CD8-positive, alpha-beta memory T cell (primary cell): ENCODE measurements at places on chromosomes 16 and 17. TPM values are rescaled to one million over a fixed set of nuclear protein-coding genes. Genes with fewer than 3 reads are reported as not detected.

Gene NTN1
- 0.33 TPM for total RNA-seq

Gene OGFOD1
- total RNA-seq, result 91.9 TPM

Gene C17orf113
- 0.15 TPM for total RNA-seq

Gene PARD6A
- 16.7 TPM for total RNA-seq

DNA sequence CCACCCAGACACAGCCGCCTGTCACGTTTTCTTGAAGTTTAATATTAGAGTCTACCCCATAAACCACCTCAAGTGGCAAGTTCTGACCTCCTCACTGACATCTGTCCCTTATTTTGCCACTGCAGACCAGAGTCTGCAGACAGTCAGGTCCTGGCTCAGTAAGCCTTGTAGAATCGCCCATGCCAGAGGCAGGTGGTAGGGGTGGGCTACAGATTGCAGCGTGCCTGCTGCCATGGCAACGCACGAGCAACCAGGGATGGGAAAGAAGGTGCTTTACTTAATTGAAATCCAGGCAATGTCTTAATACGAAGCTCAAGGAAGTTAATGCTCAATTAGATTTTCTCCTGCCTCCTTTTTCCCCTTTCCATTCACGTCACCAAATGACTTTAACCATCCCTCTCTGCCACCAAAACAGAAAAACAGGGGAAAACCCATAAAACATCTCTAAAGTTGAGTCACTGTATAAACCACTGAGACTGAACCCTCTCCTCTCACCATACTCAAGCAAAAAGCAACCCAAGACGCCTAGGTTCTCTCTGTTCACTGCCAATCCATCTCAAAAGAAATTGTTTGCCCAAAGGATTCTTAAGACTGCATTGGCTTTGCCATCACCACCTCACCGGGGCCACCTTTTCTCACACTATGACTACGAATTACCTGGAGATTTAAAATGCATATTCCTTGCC, 228.8 kb downstream of the SLC39A11 start:
- no peak for DNase-seq

DNA sequence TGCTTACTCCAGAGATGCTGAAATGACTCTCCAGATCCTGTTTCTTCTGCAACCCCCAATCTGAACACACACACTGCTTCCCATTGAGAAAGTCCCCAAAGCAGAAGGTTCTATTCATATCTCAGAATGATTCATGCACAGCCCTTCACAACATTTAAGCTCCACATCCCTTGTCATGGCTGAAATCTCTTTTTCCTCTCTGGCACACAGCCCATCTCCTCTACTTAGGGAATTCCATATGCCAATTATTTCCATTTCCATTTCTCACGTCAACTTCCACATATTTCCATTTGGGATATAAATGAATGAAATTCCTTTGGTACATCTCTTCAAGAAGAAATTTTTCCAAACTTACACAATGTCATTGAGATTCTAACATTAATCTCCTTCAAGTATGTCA, 119.6 kb downstream of the CDH11 start:
- DNase-seq, result no peak

DNA sequence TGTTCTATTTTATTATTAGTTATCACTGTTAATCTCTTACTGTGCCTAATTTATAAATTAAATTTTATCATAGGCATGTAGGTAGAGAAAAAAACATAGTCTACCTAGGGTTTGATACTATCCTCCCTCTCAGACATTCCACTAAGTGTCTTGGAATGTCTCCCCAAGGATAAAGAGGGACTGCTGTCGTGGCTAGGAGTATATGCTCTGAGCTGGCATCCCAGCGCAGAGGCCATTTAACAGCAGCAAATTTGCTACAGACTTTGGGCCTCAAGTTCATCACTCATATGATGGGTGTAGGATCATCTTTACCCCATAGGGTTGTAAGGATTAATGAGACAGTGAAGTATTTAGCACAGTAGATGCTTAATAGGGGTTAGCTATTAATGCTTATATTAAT, 56.7 kb downstream of the ZFHX3 start:
- DNase-seq, result no peak

DNA sequence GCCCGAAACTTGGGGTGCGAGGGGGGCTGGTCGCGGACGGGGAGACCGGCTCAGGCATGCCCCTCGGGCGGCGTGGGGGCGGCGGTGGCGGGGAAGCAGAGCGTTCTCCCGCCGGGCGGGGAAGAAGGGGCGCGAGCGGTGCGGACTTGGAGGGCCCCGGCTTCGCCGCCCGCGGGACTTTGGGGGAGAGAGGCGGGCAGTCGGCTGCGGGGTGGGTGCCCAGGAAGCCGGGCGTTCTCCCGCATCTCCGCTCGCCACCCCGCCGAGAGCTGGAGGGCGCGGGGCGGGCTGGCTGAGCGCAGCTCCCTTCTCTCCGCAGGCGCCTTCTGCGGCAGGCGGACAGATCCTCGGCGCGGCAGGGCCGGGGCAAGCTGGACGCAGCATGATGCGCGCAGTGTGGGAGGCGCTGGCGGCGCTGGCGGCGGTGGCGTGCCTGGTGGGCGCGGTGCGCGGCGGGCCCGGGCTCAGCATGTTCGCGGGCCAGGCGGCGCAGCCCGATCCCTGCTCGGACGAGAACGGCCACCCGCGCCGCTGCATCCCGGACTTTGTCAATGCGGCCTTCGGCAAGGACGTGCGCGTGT, 772 bp downstream of the NTN1 start:
- DNase-seq, result no peak

DNA sequence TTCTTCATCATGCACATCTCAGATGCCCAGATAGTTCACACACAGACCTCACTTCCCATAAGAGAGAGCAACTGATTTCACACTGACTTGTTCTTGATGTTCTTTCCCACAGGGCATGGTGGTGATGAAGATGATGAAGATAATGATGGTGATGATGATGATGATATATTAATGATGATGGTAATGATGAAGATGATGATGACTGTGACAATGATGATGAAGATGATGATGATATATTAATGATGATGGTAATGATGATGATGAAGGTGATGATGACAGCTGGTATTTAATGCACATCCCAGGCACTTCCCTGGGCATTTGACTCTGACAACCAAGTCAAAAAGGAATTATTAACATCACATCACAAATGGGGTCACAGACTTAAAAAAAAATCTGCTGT, 225.2 kb downstream of the MAF start:
- DNase-seq, result no peak

- no peak for DNase-seq
Measured at GRCh38 chr16:68283801-68284598, 19.7 kb downstream of the SLC7A6 start.

- DNase-seq, result no peak
Measured at GRCh38 chr16:5015351-5015750, 18.4 kb downstream of the NAGPA start.

DNA sequence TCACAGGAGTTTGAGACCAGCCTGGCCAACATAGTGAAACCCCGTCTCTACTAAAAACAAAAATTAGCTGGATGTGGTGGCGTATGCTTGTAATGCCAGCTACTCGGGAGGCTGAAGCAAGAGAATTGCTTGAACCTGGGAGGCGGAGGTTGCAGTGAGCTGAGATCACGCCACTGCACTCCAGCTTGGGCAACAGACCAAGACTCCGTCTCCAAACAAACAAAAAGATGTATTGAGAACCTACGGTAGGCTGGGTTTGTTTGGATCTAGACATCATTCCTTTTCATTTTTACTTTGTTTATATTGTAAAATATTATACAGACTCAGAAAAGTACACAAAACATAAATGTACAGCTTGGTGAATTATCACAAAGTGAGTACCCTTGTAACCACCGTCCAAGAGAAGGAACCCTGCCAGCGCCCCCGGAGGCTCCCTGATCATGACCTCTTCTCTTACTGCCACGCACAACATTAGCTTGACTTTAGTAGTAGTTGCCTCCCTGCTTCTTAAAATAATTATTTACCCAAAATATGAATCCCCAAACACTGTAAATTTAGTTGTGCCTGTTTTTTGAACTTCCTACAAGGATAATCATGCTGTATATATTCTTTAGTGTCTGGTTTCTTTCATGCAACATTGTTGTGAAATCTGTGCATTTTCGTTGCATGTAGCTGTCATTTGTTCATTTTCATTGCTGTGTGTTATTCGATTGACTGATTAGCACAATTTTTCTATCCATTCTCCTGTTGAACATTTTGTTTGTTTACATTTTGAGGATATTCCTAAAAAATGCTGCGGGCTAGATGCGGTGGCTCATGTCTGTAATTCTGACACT, 56.5 kb downstream of the KSR1 start:
- DNase-seq, result no peak

DNA sequence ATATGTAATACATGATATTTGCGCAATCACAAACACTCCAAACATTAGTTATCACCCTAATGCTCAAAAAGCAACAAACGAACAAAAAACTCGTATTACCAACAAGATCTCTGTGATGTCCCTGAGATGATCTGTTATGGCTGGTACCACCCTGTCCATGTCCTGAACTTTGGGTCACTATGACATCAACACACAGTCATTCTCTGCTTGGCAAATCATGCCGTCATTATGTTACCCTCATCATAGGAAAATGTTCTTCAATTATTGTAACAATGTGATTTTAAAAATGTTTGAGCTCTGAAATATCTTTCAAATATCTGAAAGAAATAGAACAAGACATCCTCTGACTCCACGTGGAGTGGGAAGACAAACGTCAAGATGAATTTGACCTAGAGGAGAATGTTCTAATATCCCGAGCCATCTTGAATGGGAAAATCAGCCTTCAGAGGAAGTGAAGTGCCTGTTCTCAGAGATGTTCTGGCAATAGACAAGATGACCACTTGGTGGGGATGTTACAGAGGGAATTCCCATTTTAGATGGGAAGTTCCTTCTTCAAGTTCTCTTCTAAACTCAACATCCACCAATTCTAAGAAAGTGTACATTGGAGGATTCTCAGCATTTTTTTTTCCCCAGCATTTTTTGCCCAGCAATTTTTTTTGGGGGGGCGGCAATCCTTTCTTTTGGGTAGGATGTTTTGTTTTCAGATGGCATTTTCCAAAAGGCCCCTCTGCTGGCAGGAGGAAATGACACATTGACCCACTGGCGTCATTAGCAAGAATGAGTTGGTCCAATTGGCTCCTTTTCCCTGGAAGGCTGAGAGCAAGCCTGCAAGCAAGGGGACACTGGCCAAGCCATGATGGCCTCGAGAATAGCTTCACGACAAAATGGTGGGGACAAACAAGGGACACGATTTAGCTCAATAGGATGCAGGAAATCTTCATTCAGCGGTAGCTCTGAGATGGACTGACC, 3.7 kb upstream of the HSD17B2 start:
- no peak for DNase-seq

DNA sequence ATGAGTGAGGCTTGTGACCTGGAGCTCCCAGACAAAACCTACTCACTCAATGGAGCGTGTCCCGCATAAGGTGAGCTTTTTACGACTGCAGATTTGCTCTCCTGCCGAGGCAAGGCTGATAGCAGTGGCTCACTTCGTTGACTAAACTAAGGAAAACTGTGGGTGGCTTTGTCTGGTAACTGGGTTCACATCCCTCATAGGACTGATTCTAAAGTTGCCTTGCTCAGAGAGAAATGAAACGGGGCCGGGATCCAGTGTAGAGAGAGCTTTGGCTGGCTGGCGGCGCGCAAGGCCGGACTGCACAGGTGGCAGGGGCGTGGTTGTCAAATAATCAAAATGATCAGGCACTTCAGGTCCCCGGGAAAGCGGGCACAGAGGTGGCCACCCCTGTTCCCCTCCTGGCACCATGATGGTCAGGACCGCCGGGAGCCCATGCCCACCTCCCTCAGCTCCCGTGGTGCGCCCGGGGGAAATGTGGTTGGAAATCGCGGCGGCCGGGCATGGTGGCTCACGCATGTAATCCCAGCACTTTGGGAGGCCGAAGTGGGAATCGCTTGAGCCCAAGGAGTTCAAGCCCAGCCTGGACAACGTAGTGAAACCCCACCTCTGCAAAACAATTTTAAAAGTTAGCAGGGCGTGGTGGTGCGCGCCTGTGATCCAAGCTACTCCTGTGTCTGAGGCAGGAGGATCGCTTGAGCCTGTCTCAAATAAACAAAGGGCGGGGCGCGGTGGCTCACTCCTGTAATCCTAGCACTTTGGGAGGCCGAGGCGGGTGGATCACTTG, 26.6 kb upstream of the OR1F1 start:
- no peak for DNase-seq

DNA sequence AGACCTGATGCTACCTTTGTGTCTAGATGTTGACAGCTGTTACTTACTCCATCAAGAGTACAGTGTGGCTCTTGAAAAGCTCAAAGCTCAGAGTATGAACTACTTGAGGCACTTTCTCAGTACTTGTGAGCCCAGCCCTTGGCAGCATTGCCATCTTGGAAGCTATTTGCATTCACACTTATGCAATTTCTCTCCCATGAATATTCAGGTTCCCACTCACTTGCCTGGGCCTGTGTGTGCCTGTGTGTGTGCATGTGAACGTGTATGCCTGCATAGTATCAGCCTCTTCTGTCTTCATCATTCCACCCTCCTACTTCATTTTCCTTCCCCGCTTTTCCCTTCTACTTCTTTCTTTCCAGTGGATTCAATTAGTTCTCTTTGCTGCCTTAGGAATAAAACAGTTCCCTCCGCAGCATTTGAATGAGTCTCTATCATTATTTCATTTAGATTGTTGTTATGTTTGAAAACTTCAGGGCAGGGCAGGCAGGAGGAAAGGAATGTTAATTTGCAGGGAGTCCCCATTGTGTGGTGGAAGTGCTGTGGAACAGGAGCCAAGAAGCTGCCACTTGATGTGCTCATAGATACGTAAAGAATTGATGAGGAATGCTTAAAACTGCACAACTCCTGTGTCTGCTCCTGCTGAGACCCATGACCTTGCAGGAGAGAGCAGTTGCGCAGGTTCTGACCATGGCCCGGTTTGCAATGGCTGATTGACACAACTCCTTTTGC, 58.9 kb downstream of the HS3ST4 start:
- no peak for DNase-seq

DNA sequence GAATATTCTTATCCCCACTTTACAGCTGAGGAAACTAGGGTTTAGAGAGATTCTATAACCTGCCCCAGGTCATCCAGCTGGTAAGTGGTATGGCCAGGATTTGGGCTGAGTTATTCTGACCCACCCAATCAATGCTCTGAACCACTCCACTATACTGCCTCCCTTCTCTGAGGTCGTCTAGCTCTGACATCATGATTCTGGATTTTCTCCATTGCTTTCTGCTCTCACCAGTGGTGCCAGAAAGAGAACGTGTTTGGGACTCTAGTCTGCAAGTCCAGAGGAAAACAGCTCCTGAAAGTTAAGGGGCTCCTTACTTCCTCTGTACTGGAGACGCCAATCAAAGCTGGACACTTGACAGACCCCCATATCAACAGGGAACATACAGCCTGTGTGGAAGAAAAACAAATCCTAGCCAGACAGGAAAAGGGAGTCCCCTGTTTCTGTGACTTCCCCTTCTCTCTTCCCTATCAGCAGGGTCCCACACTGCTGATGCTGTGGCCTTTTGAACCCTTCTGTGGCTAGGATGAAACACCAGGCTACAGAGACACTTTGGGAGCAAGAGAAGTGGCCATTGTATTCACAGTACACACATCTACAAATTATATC, 6.0 kb upstream of the EZH1 start:
- DNase-seq, result no peak

GRCh38 chr16:81834868-81835267, 55.8 kb downstream of the PLCG2 start:
- DNase-seq, result no peak

DNA sequence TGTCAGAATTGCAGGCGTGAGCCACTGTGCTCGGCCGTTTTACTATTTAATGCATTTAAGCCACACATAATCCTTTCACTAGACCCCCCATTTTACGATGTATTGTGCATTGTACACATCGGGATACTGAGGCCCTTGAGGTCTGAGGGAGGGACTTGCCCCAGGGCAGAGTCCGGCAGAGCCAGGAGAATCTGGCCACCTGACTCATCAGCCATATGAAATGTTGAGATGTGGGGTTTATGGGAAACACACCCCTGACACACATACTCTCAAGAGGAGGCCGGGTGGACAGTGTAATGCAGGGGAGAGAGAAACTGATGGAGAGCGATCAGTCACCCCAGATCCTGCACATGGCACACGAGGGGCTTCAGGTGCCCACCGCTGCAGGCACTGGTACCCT, 196.6 kb downstream of the ZNF423 start:
- DNase-seq, result no peak
